CD4-positive, alpha-beta T cell (primary cell): ENCODE measurements at places on chromosomes 7 and 10. TPM values are rescaled to one million over a fixed set of nuclear protein-coding genes. Genes with fewer than 3 reads are reported as not detected.

SLC39A12 gene
- not detected for total RNA-seq

CPED1 gene
- 0.08 TPM for total RNA-seq

ATE1 gene
- total RNA-seq: 18.5 TPM

CABCOCO1 gene
- not detected for total RNA-seq

NKX2-3 gene
- not detected for total RNA-seq

RSPH10B2 gene
- total RNA-seq: not detected

OR2A42 gene
- not detected for total RNA-seq

GRCh38 chr7:132636581-132636980 is 60.3 kb upstream of the PLXNA4 start:
- no peak overlapping the region for H3K27ac ChIP-seq
- H3K36me3 ChIP-seq: no peaks in the 10 kb centered on the region
- DNase-seq: no peak
- H3K27me3 ChIP-seq: no peaks in the 10 kb centered on the region
- H3K4me3 ChIP-seq: no peak overlapping the region
- H3K4me1 ChIP-seq: no peaks in the 10 kb centered on the region

- H3K36me3 ChIP-seq: no peaks in the 10 kb centered on the region
- no peaks in the 10 kb centered on the region for H3K4me1 ChIP-seq
- H3K27ac ChIP-seq: no peak overlapping the region
- DNase-seq: no peak
- H3K27me3 ChIP-seq: no peaks in the 10 kb centered on the region
- no peak overlapping the region for H3K4me3 ChIP-seq
Observed at GRCh38 chr7:18655506-18655905, 160.0 kb downstream of the HDAC9 start.

DNA sequence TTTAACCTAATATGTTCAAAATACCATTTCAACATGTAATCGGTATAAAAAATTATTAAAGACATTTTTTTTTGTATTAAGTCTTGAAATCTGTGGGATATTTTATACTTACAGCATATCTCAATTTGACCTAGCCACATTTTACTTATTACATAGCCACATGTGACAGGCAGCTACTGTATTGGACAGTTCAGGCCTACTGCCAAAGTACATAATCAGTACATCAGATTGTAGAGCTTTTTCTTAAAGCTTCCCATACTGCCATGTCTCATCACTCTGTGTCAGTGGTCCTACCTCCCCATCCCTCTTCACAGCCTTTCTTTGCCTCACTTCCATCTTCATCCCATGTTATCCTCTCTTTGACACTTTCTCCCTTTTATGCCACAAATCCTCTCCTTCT is 43.0 kb downstream of the LOXL4 start:
- no peak for DNase-seq
- no peak overlapping the region for H3K4me3 ChIP-seq

DNA sequence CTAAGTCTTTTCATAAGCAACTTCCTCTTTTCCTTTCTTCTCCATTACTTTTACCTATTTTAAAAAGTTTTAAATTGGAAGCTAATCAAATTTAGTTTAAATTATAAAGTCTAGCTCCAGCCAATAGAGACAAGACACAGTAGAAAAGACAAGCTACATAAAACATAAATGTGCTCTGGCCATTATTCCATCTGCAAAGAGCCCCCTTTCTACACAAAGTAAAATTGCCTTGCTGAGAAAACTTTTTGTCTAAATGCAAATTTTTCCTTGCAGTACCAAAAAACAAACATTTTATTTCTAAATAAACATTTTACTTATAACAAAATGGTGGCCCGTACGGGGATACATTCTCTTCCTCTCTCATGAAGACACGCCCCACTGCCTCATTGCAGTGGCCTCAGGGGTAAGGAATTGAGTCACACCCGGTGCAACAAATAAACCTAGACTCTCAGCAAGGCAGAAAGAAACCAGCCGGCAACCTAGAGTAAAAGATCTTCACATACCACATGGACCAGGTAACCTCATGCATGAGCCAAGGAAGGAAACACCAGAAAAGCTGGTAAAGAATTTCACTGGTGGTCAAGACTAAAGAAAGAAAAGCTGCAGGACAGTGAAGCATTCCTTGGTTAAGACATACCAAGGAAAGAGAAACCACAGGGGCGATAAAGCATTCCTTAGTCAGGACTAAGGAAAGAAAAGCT is 71.6 kb upstream of the ZNF746 start:
- H3K4me1 ChIP-seq: no peaks in the 10 kb centered on the region
- H3K4me3 ChIP-seq: no peak overlapping the region
- H3K27ac ChIP-seq: no peak overlapping the region
- H3K36me3 ChIP-seq: peaks cover 15% of the 10 kb centered on the region

GRCh38 chr10:4372601-4373000 is 453.4 kb upstream of the AKR1E2 start:
- no peaks in the 10 kb centered on the region for H3K27me3 ChIP-seq
- H3K4me3 ChIP-seq: no peak overlapping the region
- H3K4me1 ChIP-seq: no peaks in the 10 kb centered on the region
- no peak for DNase-seq

DNA sequence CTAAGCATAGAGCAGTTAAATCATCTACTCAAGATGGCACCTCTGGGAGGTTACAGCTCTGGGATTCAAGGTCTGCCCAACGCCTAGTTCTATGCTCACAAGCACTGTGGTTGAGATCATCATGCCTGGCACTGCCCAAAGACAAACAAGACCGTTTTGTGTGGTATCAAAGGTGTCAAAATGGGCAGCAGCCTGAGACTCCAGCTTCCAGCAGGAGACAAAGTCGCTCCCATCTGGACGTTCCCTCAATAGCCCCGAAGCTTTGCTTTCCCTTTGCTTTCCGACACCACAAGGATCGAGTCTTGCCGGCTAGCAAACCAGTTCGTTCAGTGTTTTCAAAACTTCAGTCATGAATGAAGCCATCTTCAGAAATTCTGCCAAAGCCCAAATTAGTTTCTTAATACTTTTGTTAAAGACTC is 5.1 kb downstream of the HABP2 start:
- no peaks in the 10 kb centered on the region for H3K36me3 ChIP-seq
- H3K27ac ChIP-seq: no peak overlapping the region
- H3K4me1 ChIP-seq: no peaks in the 10 kb centered on the region
- H3K4me3 ChIP-seq: no peak overlapping the region

GRCh38 chr10:131758939-131759301 is 141.9 kb upstream of the PPP2R2D start:
- H3K36me3 ChIP-seq: no peaks in the 10 kb centered on the region
- H3K4me3 ChIP-seq: no peak overlapping the region
- no peaks in the 10 kb centered on the region for H3K4me1 ChIP-seq
- no peak for DNase-seq

- H3K27ac ChIP-seq: no peak overlapping the region
- no peaks in the 10 kb centered on the region for H3K27me3 ChIP-seq
- no peak for DNase-seq
- no peaks in the 10 kb centered on the region for H3K4me1 ChIP-seq
- peaks cover 2% of the 10 kb centered on the region for H3K36me3 ChIP-seq
Observed at GRCh38 chr7:75575488-75576121, 83.5 kb downstream of the SPDYE5 start.

- DNase-seq: no peak
- no peak overlapping the region for H3K4me3 ChIP-seq
- H3K36me3 ChIP-seq: no peaks in the 10 kb centered on the region
- H3K4me1 ChIP-seq: peaks cover 22% of the 10 kb centered on the region
- H3K27ac ChIP-seq: no peak overlapping the region
- H3K27me3 ChIP-seq: no peaks in the 10 kb centered on the region
Observed at GRCh38 chr7:140526787-140527664, 47.7 kb upstream of the MKRN1 start.

DNA sequence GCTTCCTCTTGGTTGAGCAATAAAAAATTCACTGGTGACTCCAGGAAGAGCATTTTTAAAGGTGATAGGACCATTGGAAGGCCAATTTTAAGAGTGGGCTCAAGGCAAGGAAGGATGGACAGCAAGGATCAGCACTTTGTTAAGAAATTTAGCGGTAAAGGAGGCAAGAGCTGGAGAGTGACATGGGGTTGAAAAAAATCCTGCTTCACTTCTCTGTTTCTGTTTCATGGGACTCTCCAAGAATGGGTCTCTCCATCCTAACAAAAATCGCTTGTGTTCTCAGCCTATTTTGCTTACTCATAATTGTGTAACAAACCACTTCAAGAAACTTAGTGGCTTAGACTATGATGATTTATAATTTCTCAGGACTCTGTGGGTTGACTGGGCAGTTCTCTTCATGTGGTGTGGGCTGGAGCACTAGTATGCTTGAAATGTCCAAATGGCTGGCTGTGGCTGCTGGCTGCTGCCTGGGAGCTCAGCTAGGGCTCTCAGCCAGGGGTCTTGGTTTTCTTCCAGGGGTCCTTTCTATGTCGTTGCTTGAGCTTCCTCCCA is 59.8 kb upstream of the ZNRF2 start:
- no peaks in the 10 kb centered on the region for H3K36me3 ChIP-seq
- peak; percentile 55 for DNase-seq
- no peaks in the 10 kb centered on the region for H3K4me1 ChIP-seq
- H3K4me3 ChIP-seq: no peak overlapping the region
- no peaks in the 10 kb centered on the region for H3K27me3 ChIP-seq

DNA sequence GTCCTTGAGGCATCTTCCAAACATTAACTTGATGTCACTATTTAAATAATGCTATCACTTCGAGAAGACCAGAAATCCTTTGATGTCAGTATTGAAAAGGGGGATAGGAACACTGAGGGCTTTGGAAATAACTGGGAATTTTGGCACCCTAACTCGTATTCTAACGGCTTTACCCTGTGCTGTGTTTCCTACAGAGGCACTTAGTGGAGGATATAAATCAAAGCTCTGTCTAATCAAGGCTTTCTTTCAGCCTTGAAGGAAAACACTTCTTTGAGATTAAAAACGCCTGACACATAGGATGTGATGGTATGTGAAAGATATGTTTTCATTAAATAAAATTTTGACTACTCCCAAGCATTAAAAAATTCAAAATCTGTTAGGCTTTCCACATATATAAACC is 62.3 kb downstream of the CREB5 start:
- H3K4me1 ChIP-seq: no peaks in the 10 kb centered on the region
- no peak overlapping the region for H3K27ac ChIP-seq
- DNase-seq: no peak

DNA sequence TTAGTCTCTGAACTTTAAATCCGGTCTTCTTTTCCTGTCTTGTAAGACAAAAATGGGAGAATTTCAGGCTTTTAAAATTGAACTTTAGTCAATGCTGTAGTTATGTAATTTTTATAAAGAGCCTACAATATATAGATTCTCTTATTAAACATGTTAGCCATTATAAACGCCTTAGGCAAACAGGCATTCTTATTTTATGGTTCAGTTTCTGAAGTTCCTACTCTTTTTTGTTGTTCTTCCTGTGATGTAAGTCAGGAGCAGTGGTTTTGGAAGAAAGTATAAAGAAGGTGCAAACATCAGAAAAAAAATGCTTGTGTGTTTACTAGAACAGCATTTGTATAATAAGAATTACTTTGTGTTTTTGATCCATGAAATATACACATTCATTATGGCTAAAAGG is 41.6 kb downstream of the BICC1 start:
- H3K27ac ChIP-seq: no peak overlapping the region
- no peaks in the 10 kb centered on the region for H3K27me3 ChIP-seq
- H3K4me3 ChIP-seq: no peak overlapping the region
- no peak for DNase-seq

DNA sequence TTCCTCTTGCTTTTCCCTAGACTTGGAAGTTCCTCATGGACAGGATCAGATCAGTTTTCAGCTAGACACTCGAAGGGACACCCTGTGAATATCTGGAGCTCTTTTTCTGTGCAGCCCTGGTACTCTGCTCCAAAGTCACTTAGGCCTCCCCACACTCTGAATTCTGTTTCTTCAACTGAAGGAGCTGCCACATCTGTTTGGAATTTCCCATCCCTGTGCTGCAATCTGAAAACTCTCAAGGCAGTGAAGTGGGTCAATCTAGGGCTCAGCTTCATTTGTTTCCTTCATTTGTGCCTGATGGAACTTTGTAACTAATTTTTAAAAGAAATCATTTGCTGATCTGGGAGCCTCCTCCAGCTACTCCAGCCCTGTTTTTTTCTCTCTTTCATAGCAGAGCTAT is 9.6 kb downstream of the EPC1 start:
- no peak overlapping the region for H3K4me3 ChIP-seq
- no peaks in the 10 kb centered on the region for H3K27me3 ChIP-seq
- no peak for DNase-seq
- peaks cover 4% of the 10 kb centered on the region for H3K36me3 ChIP-seq

GRCh38 chr10:21173802-21174714 is 276.9 kb upstream of the NEBL start:
- no peak overlapping the region for H3K27ac ChIP-seq
- peak; percentile 0 for DNase-seq
- H3K4me1 ChIP-seq: peaks cover 5% of the 10 kb centered on the region
- no peak overlapping the region for H3K4me3 ChIP-seq

- DNase-seq: peak; percentile 14
- H3K4me1 ChIP-seq: peaks cover 39% of the 10 kb centered on the region
- peak overlapping the region; percentile 96 for H3K4me3 ChIP-seq
- H3K27ac ChIP-seq: peak overlapping the region; percentile 71
Observed at GRCh38 chr10:100528921-100529474, 673 bp downstream of the NDUFB8 start.

DNA sequence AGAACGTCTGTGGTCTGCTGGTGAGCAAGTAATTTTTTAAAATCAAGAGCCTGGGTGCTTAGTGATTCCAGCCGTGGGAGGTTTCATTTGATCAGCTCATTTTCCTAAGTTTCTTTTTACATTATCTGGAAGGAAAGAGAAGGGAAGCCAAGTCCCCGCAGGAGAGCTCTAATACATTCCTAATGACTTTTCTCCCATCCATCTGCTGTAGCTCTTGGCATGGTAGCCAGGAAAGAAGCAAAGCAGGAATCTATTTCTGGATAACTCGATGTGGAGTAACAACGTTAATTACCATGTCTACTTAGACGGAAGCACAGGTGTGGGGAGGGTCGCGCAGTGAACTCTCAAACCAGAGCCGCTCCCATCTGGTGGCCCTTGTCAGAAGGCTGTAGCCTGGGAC is 121.9 kb downstream of the PAXIP1 start:
- no peaks in the 10 kb centered on the region for H3K4me1 ChIP-seq
- DNase-seq: no peak

GRCh38 chr10:88374392-88375175 is 208.5 kb downstream of the RNLS start:
- H3K36me3 ChIP-seq: no peaks in the 10 kb centered on the region
- H3K4me3 ChIP-seq: no peak overlapping the region
- no peak overlapping the region for H3K27ac ChIP-seq
- H3K4me1 ChIP-seq: no peaks in the 10 kb centered on the region
- no peaks in the 10 kb centered on the region for H3K27me3 ChIP-seq

- DNase-seq: no peak
- H3K4me1 ChIP-seq: peaks cover 96% of the 10 kb centered on the region
- H3K36me3 ChIP-seq: no peaks in the 10 kb centered on the region
- peak overlapping the region; percentile 52 for H3K4me3 ChIP-seq
- H3K27me3 ChIP-seq: no peaks in the 10 kb centered on the region
Observed at GRCh38 chr10:72318418-72319262, 36.1 kb downstream of the DNAJB12 start.

GRCh38 chr10:22712956-22713852 is 1.2 kb downstream of the PIP4K2A start:
- no peaks in the 10 kb centered on the region for H3K27me3 ChIP-seq
- peak overlapping the region; percentile 90 for H3K4me3 ChIP-seq
- H3K36me3 ChIP-seq: no peaks in the 10 kb centered on the region
- H3K4me1 ChIP-seq: peaks cover 24% of the 10 kb centered on the region
- DNase-seq: peak; percentile 58

- no peak overlapping the region for H3K4me3 ChIP-seq
- no peak for DNase-seq
- H3K4me1 ChIP-seq: no peaks in the 10 kb centered on the region
- H3K36me3 ChIP-seq: no peaks in the 10 kb centered on the region
- no peak overlapping the region for H3K27ac ChIP-seq
Observed at GRCh38 chr10:48973065-48973464, 33.4 kb upstream of the LRRC18 start.

- DNase-seq: no peak
- H3K27ac ChIP-seq: no peak within 1 kb of the TSS
- no peak within 1 kb of the TSS for H3K4me3 ChIP-seq
Observed at GRCh38 chr10:97584060-97584797, at the start of gene HOGA1. TSS of gene HOGA1 (plus strand) at chr10:97584389. CDS start at chr10:97584704, 315 bp downstream.
